SW480 (cell line): ENCODE measurements at places on chromosomes 5 and 9.

GRCh38 chr9:91382298-91382697 lies 20.6 kb upstream of the AUH start:
- DNase-seq = no peak

DNA sequence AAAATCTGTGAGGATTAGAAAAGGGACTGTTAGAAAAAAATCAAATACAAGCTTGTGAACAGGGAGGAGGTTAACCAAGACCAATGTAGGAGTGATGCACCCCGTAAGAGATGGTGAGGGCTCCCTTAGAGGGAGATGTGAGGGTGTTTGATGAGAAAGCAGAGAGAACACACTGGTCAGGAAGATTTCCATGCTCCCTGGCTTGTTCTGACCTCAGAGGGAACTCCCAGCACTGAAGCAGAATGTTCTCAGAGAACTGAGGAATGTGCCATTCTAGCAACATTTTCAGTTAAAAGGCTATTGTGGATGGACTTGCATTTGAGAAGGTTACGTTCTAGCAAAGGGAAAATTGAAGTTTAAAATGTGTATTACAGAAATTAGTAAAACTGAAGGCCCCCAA lies 110.6 kb downstream of the HTR4 start:
- DNase-seq = no peak

GRCh38 chr5:68028131-68028727 lies 187.3 kb upstream of the PIK3R1 start:
- no peak for DNase-seq

DNA sequence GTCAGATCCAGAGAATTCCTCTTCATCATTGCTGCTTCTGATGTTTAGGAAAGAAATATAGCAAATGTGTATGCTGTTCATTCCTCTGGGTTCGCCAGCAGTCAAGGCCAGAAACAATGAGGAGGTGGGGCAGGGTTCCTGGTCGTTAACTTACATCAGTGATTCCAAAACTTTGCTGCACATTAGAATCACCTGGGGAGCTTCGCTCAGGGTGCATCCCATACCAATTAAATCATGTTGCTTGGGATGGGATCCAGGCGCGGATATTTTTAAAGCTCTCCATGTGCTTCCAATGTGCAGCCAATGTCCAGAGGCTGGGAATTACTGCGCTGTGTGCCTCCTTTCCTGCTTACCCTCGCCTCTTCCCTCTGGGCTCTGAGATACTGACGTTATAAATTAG lies 227.9 kb upstream of the KLF9 start:
- DNase-seq = no peak

DNA sequence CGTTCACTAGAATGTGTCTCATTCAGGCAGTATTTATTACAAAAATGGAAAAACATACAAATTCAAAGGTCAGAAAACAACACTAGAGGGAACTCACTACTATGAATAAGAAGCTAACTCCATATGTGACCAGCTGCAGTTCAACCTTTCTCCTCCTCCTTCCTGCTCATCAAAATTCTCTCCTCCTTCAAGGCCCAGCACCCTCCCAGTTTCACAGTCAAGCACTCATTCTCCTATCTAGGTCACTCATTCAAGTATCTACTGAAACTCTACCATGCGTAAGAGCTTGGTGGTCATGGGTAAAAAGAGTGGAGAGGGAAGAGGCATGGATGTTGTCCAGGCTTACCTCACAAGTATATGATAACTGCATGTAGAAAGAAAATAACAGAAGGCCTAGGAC lies 27.7 kb downstream of the ECPAS start:
- no peak for DNase-seq

DNA sequence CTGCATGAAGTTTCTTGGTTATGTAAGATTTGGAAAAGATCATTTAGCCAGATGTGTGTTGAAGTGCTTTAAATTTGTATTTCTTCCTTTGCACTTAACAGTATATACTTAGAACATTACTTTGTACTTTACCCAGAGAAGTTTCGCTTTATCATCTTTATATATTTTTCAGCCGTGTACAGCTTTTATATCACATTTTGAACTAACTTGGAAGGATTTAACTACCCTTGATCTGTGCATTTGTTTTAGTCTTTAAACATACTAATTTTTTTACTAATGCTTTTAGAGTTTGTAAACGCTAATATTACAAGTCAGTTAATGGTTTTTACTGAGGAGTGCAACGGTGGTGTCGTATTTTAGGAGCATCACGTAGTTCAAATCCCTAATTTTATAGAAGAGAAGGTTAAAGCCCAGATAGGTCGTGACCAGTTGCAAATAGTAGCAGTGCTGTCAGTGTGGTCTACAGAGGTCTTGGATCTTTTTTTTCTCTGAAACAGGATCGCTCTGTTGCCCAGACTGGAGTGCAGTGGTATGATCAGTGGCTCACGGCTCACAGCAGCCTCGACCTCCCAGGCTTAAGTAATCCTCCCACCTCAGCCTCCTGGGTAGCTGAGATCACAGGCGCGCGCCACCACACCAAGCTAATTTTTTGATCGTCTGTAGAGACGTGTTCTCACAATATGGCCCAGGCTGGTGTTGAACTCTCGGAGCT lies 2.0 kb downstream of the MATR3 start:
- DNase-seq = no peak

- no peak for DNase-seq
Observed at GRCh38 chr5:88886746-88887341, 3.9 kb upstream of the MEF2C start.

DNA sequence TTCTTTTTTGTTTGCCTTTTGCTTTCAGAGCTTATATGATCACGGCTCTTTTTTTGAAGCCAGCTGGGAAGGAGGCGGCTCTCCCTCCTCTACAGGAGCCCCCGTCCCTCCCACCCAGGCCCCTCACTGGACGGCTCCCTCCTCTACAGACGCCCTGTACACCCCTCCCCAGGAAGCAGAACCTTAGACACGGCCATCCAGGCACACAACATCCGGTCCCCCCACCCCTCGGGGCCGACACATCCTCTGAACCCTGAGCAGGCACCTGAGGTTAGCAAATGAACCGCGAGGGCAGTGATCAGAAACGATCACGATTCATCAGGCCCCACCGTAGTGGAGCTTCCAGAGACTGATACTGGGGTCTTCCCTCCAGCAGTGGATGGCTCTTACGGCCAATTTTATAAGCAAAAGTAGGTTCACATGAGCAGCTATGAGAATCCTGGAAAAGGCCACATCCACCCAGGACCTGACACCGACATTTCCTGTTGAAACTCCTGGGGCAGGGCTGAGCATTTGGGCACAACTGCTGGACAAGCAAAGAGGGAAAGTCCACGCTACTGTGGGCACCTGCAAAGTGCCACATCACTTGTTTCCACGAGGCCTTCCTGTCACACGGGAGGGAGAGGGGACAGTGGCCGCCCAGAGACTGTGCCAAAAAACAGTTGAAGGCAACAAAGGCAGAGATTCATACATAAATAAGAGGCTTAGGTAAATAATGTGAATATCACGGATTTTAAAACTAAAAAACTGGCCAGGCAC lies 78.9 kb downstream of the SEMA4D start:
- no peak for DNase-seq

DNA sequence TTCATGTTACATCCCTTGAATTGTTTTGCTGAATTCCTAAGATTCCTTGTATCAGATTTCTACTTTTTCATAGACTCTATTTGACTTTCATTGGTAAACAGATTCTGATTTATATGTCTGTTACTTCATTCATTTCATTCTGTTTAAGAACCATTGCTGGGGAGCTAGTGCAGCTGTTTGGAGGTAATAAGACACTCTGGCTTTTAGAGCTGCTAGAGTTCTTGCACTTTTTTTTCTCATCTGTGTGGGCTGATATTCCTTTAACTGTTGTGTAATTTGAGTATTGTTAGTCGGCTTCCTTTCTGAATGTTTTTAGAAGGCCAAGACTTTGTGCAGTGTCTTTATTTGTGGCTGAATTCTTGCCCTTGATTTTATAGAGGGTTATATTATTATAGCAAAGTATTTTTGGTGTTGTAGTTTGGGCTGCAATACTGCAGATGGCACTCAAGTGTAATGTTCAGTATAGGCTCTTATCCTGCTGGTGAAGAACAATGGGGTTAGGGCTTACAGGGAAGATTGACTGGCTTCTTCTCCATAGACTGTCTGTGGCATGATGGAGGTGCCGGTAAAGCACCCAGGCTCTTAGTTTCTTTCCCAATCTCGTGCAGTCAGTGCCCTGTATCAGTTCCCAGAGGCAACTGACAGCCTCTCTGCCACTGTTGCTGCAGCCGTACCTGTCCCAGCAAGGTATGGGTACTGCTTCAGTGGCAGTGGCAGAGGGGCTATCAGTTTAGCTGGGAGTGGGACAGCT lies 162.2 kb downstream of the OXCT1 start:
- peak; percentile 51 for DNase-seq

- peak; percentile 5 for DNase-seq
Observed at GRCh38 chr9:115393976-115394775, 276.2 kb upstream of the TNC start.

DNA sequence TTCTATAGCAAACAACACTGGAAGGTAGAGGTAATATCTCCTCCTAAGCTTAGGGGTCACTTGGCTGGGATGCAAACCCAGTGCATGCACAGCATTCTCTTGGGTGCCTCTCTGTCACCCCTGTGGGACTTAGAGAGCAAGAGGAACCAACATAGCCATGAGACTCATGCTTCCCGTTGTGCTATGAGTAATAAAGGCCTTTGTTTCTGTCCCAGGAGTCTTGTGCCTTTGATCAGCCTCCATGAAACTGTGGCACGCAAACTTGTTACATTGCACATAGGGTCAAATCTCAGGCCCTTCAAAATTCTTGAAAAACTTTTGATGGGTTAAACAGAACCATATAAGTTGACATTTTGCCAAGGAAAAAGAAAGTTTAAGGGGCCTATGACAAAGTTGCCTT lies 272.8 kb downstream of the TAF11L14 start:
- no peak for DNase-seq

DNA sequence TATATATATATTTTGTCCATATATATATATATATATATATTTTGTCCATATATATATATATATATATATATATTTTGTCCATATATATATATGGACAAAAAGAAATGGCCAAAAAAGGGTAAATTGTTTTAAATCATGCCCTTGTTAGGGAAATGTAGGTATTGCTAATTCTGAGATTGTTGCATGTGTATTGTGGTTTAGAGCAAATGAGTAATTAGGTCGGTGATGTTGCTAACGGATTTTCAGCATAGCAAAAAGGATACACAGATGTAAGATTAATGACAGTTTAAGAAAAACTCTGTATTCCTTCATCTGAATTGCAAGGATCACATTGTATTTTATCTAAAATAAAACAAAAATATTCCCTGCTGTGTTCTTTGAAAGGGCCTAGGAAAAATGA lies 40.2 kb downstream of the OSTF1 start:
- DNase-seq = no peak

DNA sequence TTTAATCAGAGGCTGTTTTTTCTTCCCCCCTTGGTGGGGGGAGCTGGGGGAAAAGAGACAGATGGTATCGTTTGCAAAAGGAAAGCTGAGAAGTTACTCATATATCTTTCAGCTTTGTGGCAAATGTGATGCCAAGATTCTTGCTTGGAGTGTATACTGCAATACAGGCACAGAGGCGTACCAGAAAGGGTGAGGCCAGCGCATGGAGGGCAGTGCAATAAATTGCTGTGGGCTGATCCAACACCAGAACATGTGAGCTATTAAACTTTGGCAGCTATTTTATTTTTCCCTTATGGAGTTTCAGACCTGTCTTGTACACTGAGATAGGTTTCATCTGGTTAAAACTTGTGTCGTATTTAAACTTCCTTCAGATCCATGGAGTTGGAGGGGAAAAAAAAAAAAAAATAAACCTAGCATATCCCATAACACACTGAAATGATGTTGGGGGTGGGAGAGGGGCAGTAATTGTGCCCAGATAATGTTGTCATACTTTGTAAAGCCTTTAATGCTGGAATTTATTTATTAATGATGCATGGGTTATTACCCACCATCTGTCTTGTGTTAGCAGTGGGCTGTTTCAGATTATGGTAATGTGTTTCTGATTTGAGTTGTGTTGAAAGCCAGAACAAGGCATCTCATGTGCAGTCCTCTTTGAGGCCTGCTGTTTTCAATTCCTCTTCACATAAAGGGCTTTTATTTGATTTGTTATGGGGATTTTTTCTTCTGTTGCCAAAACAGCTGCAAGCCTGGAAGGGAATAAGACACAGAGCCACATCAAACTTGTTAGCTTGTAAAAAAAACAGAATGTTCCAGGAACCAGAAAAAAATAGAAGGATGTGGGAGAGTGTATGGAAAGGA lies 891.3 kb downstream of the TLE1 start:
- no peak for DNase-seq

- peak; percentile 36 for DNase-seq
Observed at GRCh38 chr9:114733816-114734215, 51.8 kb upstream of the TEX48 start.

- DNase-seq = no peak
Observed at GRCh38 chr5:136129445-136129844, 3.2 kb upstream of the SMAD5 start.

- DNase-seq = no peak
Observed at GRCh38 chr5:136781464-136781863, 416.1 kb upstream of the TRPC7 start.

DNA sequence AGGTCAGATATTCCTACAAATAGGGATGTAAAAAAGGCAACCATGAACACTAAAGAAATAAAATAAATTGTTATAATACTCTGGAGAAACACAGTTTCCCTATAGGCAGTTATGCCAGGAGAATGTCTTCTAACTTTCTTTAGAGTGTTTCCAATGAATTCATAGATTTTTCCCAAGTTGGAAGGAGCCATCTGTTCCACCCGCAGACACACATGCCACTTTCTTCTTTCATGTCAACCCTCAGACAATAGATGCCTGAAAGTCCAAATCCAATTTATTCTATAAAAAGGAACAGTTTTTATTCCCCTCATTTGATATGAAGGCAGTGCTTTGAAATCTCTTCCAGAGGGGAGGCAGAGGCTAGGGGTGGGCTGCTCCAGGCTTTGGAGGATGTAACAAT lies 418.1 kb downstream of the ACTL7B start:
- no peak for DNase-seq

DNA sequence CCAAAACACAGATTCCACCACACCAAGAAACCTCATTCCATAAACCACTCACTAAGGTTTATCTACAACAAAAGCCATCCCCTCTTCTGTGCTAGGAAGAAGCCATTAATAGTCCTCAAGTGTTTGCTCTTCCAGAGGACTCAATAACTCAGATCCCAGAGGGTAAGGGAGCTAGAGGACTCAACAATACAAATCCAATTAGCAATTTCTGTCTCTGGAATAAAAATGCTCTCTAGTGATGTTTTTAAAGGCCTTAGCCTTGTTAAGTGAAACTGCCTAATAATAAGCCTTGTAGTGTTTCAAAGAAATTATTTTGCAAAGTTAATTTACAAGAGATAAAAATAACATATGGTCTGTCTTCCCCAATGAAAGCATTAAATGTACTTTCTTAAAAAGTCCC lies 942.4 kb downstream of the CDH12 start:
- DNase-seq = no peak

DNA sequence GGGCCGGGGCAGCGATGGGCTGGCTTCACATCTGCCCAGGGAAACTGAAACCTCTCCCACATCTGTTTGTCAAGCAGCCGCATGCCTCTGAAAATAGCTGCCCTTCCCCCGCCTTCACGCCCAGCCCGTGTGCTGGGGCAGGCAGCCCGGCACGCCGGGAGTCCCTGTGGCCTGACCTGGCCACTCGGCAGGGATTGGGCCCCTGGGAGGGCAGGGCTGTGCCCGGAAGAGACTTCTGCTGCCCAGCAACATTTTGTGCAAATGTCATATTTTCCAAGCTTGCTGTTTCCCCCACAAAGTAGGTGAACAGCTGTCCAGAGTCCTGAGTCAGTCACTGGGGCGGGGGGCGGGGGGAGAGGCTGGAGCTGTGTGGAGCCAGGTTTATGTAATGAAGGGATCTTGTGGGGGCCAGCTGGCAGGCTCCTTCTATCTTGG lies 8.2 kb downstream of the COL27A1 start:
- peak; percentile 44 for DNase-seq

GRCh38 chr5:173228107-173228506 lies 6.9 kb downstream of the NKX2-5 start:
- DNase-seq = no peak
